Peyer's patch (tissue), 4 donors: ENCODE measurements at places on chromosomes 7 and 10.
A peak's percentile ranks its signal among the peaks of the same experiment; 100 is the strongest.

DNA sequence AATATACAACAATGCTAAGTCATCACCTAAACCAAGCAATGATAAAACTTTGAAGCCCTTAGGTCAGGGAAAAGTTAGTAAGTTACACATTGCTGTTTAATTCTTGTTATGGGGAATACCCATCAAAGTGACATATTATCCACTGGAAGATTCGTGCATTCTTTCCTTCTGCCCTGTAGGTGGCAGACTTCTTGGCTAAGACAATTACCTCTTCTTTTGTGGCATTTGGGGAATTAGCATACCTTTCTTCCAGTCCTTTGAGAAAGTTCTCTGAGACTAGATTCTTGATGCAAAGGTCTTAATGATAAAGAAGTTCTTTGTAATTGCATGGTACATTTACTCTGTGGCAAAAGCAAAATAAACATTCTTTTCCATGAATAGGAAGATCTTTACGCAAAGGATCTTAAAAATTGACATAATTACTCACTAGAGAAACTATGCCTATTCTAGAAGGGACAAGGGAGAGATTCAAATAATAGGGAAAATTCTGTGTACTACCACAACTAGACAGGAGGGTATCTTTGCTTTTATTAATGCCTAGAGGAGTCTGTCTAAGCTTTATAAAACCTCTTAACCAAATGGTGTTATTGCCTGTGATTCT, 395.9 kb downstream of the GRM8 start:
- no peak overlapping the region for H3K27ac ChIP-seq
- no peaks in the 10 kb centered on the region for H3K4me1 ChIP-seq
- H3K27me3 ChIP-seq, result no peaks in the 10 kb centered on the region
- H3K4me3 ChIP-seq, result no peak overlapping the region
- no peaks in the 10 kb centered on the region for H3K36me3 ChIP-seq
- no peak for DNase-seq

GRCh38 chr7:135620980-135621850, 41.1 kb upstream of the STMP1 start:
- H3K4me3 ChIP-seq, result no peak overlapping the region
- no peaks in the 10 kb centered on the region for H3K27me3 ChIP-seq
- no peaks in the 10 kb centered on the region for H3K4me1 ChIP-seq
- H3K36me3 ChIP-seq, result peaks cover 79% of the 10 kb centered on the region
- no peak for DNase-seq
- H3K27ac ChIP-seq, result no peak overlapping the region

GRCh38 chr10:59557642-59558041, 152.0 kb downstream of the SLC16A9 start:
- H3K27me3 ChIP-seq, result no peaks in the 10 kb centered on the region
- no peak overlapping the region for H3K27ac ChIP-seq
- no peaks in the 10 kb centered on the region for H3K36me3 ChIP-seq
- no peak for DNase-seq

GRCh38 chr7:45368129-45368807, 205.9 kb upstream of the ADCY1 start:
- no peak for DNase-seq
- no peak overlapping the region for H3K4me3 ChIP-seq
- H3K4me1 ChIP-seq, result no peaks in the 10 kb centered on the region
- no peaks in the 10 kb centered on the region for H3K27me3 ChIP-seq
- no peaks in the 10 kb centered on the region for H3K36me3 ChIP-seq

- no peaks in the 10 kb centered on the region for H3K27me3 ChIP-seq
- no peak overlapping the region for H3K27ac ChIP-seq
- no peaks in the 10 kb centered on the region for H3K36me3 ChIP-seq
- H3K4me1 ChIP-seq, result no peaks in the 10 kb centered on the region
These were observed 258.7 kb downstream of the ELFN1 start for GRCh38 chr7:1928645-1929348.

DNA sequence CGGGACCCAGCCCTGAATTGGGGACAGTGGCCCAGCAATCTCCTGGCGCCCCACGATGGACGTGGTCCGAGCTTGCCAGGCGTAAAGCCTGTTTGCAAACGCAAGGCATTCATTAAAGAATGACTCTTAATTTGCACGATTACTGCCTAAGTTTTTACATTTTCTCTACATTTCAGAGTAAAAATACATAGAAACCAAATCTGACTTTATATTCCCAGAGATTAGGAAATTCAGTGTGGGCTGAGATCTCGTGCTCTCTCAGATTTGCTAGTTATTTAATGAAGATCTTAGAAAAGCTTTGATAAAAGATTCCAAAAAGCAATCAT, 337 bp upstream of the CCDC3 start:
- peak overlapping the region; percentile 20 for H3K4me3 ChIP-seq
- H3K27me3 ChIP-seq, result no peaks in the 10 kb centered on the region
- no peaks in the 10 kb centered on the region for H3K36me3 ChIP-seq
- DNase-seq, result no peak

- H3K27ac ChIP-seq, result no peak overlapping the region
- DNase-seq, result no peak
- no peaks in the 10 kb centered on the region for H3K4me1 ChIP-seq
- no peak overlapping the region for H3K4me3 ChIP-seq
- H3K27me3 ChIP-seq, result no peaks in the 10 kb centered on the region
- H3K36me3 ChIP-seq, result no peaks in the 10 kb centered on the region
These were observed 40.7 kb downstream of the KMT2C start for GRCh38 chr7:152395112-152395511.

- H3K27ac ChIP-seq, result no peak overlapping the region
- DNase-seq, result no peak
- no peaks in the 10 kb centered on the region for H3K27me3 ChIP-seq
- H3K4me1 ChIP-seq, result peaks cover 13% of the 10 kb centered on the region
These were observed 27.9 kb downstream of the MYPN start for GRCh38 chr10:68137171-68137570.

GRCh38 chr7:106085015-106085414, 27.1 kb downstream of the SYPL1 start:
- no peaks in the 10 kb centered on the region for H3K27me3 ChIP-seq
- H3K4me1 ChIP-seq, result no peaks in the 10 kb centered on the region
- H3K27ac ChIP-seq, result no peak overlapping the region
- H3K36me3 ChIP-seq, result no peaks in the 10 kb centered on the region

GRCh38 chr10:118980870-118981269, 48.6 kb upstream of the NANOS1 start:
- no peaks in the 10 kb centered on the region for H3K27me3 ChIP-seq
- H3K4me3 ChIP-seq, result no peak overlapping the region
- DNase-seq, result no peak
- no peak overlapping the region for H3K27ac ChIP-seq

DNA sequence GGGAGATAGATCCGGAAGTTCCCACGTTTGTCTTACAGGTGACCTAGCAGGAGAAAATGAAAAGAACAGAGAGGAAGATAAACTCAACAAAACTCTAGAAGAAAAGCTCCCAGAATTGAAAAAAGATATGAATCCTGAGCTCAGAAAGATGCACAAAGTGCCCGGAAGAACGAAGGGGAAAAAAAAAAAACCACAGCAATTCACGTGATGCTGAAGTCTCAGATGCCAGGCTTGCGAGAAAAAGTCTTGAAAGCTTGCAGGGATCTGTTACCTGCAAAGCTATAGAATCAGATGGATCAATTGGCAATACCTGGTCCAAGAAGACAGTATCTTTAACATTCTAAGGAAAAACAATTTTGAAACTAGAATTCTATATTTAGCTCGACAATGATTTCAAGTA, 33.5 kb downstream of the CARD11 start:
- H3K4me3 ChIP-seq, result no peak overlapping the region
- no peaks in the 10 kb centered on the region for H3K36me3 ChIP-seq
- no peaks in the 10 kb centered on the region for H3K4me1 ChIP-seq

DNA sequence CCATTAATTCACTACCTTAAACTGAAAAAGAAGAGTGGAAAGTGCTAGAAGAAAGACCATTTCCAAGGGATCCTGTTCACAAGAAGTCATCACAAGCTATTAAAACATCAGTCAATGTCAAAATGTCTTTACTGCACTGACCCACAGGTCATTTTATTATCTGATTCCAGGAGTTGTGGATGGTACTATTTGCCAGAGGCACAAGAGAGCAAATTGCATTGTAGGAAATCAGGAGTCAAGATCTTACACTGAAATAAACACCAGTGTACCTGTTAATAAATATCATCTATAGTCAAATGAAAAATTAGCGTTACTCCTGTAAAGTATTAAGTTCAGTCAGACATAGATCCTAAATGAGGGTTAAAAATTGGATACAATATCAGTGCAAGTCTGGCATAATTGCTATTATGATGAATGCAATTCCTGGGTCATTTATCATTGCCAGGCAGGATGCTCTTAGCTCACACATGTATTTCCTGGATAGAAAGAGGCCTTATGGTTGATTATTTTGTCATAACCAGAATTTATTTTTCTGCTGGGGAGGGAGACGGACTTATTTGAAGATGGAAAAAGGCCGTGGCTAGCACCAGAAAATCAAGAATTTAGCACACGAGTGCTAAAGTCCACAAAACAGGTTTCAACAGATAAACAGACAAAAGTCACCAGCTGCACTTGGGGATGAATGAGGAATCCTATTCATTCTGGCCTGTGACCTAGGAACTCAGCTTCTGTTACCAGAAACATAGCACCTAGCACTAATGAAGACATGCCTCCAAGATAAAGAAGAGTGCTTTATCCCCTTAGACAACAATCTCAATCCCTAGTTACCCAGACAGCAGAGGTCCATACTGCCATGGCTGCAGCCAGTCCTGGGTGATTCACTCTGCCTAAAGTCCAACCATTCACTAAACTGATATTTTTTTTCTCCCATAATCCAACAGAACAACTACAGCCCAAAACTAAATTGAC, 683.1 kb upstream of the POM121L12 start:
- H3K27ac ChIP-seq, result no peak overlapping the region
- no peaks in the 10 kb centered on the region for H3K4me1 ChIP-seq
- DNase-seq, result no peak
- no peaks in the 10 kb centered on the region for H3K36me3 ChIP-seq

DNA sequence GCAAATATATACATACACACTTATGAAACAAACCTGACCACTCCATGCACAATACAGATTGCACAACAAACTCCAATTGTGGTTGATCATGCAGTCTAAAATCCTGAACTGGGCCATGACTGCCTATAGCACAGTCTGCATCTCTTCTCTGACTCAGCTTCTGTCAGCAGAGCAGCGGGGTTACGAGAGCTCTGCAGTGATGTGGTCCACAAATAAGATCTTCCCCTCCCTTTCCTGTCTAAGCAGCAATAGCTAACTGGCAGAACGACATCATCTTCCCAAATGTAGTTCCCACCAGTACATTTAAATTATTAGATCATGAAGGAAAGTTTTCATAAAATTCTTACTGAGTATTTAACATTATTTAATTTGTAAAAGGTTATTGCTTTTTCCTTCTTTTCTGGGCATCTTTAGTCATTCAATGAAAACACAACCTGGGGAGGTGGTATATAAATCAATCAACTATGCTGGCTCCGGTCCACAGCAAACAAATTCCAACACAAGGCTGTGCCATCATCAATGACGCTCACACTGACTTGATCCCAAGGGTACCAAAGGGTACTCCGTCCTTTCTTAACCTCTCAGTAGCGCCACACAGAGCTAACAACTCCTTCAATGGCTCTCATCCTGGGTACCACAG, 17.1 kb downstream of the ARHGAP21 start:
- H3K36me3 ChIP-seq, result no peaks in the 10 kb centered on the region
- no peaks in the 10 kb centered on the region for H3K4me1 ChIP-seq
- no peak for DNase-seq

- no peak for DNase-seq
- H3K4me1 ChIP-seq, result no peaks in the 10 kb centered on the region
- no peak overlapping the region for H3K27ac ChIP-seq
- H3K36me3 ChIP-seq, result no peaks in the 10 kb centered on the region
These were observed 59.9 kb downstream of the MKX start for GRCh38 chr10:27685681-27686080.

- peak overlapping the region; percentile 88 for H3K4me3 ChIP-seq
- DNase-seq, result peak; percentile 69
- H3K27me3 ChIP-seq, result no peaks in the 10 kb centered on the region
- peak overlapping the region; percentile 99 for H3K27ac ChIP-seq
These were observed 587 bp upstream of the GRK5 start for GRCh38 chr10:119206603-119207365.

GRCh38 chr10:77456414-77456813, 181.2 kb downstream of the KCNMA1 start:
- H3K27ac ChIP-seq, result no peak overlapping the region
- H3K4me3 ChIP-seq, result no peak overlapping the region
- H3K36me3 ChIP-seq, result no peaks in the 10 kb centered on the region

DNA sequence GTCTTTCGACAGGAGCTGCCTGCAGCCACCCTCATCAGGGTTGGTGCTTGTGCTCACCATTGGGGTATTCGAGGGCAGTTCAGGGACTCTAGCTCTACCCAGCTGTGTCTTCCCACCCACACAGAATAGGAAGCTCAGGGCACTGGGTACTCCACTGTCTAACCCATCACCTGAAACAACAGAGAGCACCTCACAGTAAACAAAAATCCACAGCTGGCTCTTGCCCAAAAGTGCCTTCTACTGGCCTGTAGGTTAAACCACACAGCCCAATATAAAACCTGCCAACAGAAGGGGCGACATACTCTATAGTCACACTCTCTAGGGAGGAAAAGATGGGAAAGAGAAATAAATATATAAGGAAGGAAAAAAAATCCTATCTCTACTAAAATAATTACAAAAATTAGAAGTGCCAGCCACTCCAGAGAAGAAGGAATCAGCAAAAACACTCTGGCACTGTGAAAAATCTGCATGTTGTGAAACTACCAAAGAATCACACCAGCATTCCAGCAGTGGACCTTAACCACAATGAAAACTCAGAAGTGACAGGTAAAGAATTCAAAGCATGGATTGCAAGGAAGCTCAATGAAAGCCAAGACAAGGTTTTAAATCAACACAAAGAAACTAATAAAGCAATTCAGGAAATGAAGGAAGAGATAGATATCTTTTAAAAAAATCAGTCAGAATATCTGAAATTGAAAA, 110.0 kb downstream of the HGF start:
- H3K4me3 ChIP-seq, result no peak overlapping the region
- no peaks in the 10 kb centered on the region for H3K4me1 ChIP-seq
- DNase-seq, result no peak

DNA sequence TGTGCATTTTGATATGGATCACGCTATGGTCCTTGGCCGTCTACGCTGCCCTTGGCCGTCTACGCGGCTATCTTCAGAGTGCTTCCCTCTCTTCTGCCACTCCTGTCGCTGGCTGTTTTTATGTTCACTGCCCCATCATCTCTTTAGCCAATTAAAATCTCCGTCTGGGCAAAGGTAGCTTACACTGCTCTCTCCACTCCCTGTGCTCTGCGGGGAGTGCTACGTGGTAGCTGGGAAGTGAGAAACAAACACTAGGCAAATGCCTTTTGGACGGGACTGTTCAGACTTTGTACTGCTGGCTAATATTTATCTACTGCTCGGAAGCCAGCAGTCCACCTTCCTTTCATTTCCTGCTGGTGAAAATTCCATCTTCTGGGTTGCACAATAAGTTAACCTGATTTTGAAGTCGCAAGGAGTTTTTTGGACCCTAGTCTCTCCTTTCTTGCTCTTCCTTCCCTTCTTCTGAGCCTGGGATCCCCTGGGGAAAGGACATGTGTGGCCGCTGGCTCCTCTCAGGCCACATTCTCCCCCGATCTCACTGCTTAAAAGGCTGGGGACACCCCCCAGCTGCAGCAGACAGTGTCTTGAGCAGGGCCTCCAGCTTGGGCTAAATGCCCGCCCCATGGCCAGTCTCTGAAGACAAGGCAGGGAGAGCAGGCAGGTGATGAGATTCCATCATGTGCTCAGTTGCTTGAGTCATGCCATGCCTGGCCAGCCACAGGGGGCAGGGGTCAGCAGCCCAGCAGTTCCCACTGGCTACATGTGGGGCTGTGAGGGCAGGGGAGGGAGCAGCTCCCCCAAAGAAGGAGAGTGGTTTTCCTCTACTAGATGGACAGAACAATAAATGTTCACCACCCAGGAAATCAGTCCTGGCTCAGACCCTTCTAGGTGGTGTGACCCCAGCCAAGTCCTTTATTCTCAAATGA, 25.5 kb upstream of the RBM33 start:
- H3K27ac ChIP-seq, result peak overlapping the region; percentile 82
- no peaks in the 10 kb centered on the region for H3K36me3 ChIP-seq
- no peak overlapping the region for H3K4me3 ChIP-seq
